ENCODE measurements at places on chromosomes 1 and 21.

DNA sequence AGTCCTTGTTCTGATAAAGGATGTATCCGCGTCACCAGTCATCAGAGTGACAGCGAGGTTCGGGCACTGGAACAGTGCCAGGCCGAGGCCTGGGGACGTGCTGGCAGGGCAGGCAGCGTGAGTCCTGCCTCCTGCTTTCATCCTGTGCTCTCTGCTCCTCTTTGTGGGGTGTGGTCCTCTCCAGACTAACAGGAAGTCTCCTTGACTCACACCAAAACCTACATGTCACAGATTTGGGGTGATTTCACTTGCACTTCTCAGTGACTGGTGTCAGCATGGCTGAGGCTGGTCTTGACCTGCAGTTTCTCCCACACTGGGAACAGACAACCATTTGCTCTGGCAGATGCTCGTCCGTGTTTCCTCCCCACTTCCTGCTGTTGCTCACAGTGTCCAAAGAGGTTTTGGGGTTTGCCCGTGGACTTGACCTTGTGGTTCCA lies 8.8 kb upstream of the NLRP3 start:
- DNase-seq: peak; percentile 45

DNA sequence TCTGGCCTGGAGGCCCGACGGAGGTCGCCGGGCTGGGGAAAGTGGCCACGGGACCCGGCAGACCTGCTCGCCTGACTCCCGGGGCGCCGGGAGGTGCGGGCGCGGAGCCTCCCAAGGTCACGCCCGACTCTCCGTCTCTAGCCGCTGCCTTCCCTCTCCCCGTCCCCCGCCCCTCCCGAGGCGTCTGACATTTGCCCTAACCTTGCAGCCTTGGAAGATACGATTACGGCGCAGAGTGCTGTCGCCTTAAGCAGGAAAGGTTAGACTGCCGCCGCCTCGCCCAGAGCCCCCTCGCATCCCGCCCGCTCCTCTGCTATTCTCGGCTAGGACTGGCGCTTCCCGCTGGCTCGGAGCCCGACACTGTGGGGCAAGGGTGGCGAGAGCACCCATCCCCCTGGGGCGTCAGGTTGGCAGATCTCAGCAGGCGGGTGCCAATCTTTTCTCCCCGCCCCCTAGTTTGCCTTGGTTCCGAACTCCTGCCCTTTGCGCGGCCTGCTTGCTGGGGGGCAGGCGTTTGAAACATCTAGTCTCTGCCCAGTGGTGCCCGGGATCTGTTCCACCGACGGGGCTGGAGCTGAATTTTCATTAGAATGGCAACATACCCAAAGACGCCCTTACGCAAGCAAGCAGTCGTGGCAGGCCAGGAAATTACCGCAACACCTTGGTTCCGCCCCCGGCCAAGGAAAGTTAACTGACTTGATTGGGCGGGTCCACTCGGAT lies 835 bp downstream of the PGM1 start:
- DNase-seq: peak; percentile 76

GRCh38 chr1:36533897-36534296 lies 51.2 kb upstream of the CSF3R start:
- DNase-seq: no peak

DNA sequence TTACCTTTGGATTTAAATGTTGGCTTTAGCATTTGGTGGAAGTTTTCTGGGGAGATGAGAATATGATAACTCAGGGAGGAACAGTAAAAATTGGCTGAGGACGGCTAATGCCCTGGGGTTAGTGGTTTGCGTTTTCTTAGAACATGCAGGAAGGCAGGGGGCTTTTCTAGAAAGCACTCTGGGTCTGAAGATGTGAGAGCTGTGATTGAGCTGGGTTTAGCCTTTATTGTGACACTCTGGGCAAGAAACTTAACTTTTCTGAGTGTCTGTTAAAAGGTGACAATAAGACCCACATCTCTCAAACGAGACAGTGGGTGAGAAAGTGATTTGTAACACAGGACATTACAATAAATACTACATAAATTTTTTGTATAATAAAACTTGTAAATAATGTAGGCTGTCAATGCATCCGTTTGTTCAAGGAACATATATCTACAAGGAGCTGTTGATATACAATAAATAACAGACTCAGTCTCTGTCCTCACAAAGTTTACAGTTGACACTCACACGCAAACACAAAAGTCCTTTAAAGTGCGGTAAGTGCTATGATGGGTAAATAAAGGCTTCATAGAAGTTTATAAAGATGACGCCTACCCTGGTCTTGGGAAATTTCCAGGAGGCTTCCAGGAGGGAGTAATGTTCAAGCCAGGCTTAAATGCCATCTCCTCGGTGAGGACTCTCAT lies 49.5 kb upstream of the MRPS6 start:
- DNase-seq: no peak

- no peak for DNase-seq
Observed at GRCh38 chr1:42037161-42037560, 116.0 kb upstream of the GUCA2B start.

GRCh38 chr1:186849271-186849671 lies 20.5 kb downstream of the PLA2G4A start:
- no peak for DNase-seq

DNA sequence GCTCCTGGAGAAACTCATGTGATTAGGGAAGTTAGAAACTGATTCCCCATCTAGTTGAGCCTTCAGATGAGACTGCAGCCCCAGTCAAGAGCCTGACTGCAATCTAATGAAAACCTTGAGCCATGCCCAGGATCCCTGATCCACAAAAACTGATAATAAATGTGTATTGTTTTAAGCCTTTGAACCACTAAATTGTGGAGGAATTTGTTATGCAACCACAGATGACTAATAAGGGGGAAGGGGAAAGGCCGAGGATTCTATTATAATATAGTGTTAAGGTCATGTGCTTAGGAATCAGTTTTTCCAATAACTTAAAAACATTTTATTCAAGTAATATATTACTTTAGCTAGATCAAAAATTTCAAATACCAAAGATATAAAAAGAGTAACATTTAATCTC lies 52.8 kb upstream of the USP25 start:
- no peak for DNase-seq

- no peak for DNase-seq
Observed at GRCh38 chr1:95369985-95370690, 136.1 kb downstream of the RWDD3 start.

- DNase-seq: no peak
Observed at GRCh38 chr21:44908908-44909307, 11.8 kb downstream of the ITGB2 start.

DNA sequence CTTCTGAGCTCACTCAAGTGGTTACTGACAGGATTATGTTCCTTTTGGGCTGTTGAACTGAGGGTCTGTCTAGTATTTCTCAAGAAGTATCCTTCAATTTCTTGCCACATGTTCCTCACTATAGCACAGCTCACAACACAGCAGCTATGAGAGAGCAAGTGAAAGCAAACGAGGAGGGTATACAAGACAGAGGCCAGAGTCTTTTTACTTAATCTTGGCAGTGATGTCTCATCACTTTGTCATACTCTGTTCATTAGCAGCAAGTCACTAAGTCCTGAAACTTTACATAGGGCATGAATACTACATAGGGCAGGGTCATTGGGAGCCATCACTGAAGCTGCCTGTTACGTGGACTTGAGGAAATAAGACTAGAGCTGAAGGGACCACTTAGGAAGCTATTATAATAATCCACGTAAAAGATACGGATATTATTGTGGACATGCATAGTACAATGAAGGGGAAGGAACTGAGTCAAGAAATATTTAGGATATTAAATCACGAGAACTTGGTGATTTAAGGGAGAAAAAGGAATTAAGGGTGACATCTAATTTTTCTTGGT lies 63.7 kb downstream of the SLC30A7 start:
- DNase-seq: no peak

- no peak for DNase-seq
Observed at GRCh38 chr1:227357927-227358302, 39.6 kb upstream of the CDC42BPA start.

DNA sequence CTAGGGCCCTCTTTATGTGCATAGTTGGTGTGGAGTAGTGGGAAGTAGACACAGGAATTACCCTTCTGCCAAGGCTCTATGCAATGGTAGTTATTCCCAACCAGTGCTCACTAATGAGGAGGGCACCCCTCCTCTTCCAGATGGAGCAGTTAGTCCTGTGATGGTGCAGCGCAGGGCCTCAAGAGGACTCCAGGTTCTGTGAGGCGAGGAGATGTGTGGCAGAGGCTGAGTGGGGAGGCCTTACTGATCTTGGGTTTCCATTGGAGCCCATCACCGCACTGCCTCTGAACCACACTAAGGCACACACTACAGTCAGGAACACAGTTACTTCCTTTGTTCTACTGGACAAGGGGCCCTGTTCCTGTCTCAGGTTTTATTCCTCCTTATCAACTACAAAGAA lies 122.5 kb upstream of the POU3F1 start:
- no peak for DNase-seq

DNA sequence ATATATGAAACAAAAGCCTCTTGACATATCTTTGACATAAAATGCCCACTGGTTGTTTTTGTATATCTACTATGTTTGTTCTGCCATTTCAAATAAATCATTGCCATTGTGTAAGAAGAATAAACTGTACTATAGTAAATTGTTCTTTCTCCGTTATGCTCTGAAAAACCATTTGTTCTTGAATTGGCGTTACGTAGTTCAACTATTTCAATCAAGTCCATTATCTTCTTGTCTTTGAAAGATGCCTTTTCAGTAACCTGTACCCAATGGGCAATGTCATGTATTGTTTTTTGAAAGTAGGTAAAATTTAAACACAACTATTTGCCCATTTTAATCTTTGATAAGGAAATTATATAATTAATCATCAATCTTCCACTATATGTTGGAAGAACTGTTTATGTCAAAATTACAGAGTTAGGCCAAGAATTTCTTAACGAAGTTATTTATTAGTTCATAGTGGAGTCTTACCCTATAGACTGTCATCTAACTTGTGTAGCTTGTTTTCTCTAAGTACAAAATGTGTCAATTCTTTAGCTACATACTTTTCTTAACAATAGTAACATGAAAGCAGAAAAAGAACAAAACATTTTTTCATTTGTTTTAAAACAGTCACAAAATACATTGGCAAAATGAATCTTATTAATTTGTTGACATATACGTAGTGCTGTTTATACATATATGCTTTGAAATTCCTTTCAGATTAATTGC lies 294.8 kb downstream of the PTPRC start:
- DNase-seq: no peak

- DNase-seq: no peak
Observed at GRCh38 chr1:223175633-223176032, 32.6 kb upstream of the TLR5 start.

GRCh38 chr1:9282696-9282955 lies 10.1 kb upstream of the SPSB1 start:
- DNase-seq: no peak

GRCh38 chr1:86596224-86596623 lies 49.3 kb downstream of the CLCA4 start:
- DNase-seq: no peak

DNA sequence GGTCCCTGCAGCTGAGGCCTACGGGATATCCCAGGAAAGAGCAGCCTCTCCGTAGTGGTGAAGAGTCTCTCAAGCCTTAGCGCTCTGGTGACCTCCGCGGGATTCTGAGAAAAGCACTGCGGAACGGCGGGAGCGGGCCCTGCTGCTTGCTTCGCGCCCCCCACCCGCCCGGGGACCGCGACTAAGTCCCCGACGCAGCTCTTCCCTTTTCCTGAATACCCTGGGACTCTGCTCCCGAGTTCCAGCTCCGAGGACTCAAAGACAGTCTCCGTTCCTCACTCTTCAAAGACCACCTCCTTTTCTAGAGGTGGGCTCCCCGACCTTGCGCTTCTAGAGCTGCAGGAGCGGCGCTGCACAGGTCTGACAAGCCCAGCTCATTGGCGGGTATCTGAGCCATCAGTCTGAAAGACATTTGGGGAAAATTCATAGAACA lies 3.6 kb upstream of the PRRX1 start:
- no peak for DNase-seq

GRCh38 chr21:43741423-43742096 lies 22.6 kb downstream of the PDXK start:
- DNase-seq: no peak

GRCh38 chr1:3504822-3505153 lies 50.3 kb downstream of the ARHGEF16 start:
- no peak for DNase-seq

- no peak for DNase-seq
Observed at GRCh38 chr1:232263452-232263851, 366.5 kb downstream of the SIPA1L2 start.

DNA sequence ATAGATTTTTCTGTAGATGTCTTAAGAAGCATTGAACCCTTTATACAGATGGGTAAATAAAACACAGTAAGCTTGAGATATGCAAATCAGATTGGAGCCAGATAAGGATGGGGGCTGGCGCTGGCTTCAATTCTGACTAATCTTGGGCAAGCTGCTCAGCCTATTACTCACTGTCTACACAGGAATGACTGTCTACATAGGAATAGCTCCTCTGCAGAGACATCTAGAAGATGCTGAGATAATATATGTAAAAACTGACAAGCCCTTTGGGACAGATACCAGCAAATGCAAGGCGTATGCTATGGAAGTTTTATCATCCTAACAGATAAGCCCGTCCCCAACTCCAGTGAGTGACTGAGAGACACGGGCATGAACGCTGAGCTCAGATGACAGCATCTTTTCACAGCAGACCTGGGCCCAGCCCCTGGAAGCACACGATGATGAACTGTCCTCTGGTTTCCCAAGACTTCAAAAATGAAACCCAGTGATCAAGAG lies 1.7 kb downstream of the CLDN14 start:
- DNase-seq: no peak

GRCh38 chr1:168825820-168826219 lies 96.8 kb upstream of the DPT start:
- no peak for DNase-seq

DNA sequence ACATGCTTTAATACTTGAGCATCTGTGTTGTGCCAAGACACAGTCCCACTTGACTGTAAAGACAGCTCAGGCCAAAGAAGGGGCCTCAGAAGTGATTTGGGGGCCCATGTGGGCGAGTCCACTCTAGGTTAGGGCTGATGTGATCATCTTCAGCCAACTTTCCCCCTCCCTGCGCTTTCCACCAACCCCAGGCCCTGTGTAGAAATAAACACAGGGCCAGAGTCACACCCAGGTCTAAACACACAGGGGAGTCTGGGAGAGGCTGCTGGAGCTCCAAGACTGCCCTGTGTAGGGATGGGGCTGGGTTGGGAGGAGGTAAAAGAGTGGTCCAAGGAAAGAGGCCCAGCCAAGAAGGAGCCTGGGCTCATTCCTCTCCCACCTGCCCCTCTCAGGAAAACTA lies 2.5 kb upstream of the WNT2B start:
- DNase-seq: no peak

DNA sequence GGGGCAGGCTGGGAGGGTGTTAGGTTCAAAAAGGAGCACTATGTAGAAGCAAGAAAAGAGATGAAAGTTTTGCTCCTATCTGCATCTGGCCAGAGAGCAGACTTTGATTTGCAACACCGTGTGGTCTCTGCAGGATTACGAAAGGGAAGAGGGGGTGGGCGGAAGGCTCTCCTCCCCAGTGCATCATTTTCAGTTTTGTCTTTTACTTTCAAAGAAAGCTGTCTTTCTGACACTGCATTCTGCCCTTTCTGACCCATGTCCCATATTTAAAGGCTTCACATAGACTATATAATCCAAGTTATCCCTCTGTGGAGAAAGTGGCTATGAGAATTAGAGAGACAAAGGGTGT lies 126.5 kb downstream of the RHOU start:
- DNase-seq: no peak

Measured in stimulated activated CD4-positive, alpha-beta T cell treated with anti-CD3 and anti-CD28 coated beads, Interleukin-4, amount 100 ng/mL, for 4 hours (primary cell).